Heart left ventricle (tissue), 16 donors: ENCODE measurements at places on chromosomes 11 and 22. TPM values are rescaled to one million over a fixed set of nuclear protein-coding genes. Genes with fewer than 3 reads are reported as not detected.

The HBB gene
- total RNA-seq = 249 TPM

DNA sequence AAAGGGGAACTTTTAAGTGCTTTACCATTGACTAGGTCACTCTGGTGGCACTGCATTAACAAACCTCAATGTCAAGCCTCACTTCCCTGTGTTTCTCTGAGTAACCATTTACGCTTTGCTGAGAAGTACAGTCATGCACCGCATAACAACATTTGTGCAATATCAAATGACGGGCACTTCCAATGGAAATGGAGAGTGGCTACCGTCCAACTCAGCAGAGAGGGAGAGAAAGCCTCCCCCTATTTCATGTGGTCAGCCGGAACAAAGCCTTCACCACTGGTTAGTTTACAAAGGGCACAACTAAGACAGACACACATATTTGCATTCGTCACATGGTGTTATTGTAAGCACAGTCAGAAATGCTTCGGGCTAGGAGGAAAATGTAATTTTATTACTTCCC lies 117.3 kb downstream of the RASSF10 start:
- DNase-seq = no peak

DNA sequence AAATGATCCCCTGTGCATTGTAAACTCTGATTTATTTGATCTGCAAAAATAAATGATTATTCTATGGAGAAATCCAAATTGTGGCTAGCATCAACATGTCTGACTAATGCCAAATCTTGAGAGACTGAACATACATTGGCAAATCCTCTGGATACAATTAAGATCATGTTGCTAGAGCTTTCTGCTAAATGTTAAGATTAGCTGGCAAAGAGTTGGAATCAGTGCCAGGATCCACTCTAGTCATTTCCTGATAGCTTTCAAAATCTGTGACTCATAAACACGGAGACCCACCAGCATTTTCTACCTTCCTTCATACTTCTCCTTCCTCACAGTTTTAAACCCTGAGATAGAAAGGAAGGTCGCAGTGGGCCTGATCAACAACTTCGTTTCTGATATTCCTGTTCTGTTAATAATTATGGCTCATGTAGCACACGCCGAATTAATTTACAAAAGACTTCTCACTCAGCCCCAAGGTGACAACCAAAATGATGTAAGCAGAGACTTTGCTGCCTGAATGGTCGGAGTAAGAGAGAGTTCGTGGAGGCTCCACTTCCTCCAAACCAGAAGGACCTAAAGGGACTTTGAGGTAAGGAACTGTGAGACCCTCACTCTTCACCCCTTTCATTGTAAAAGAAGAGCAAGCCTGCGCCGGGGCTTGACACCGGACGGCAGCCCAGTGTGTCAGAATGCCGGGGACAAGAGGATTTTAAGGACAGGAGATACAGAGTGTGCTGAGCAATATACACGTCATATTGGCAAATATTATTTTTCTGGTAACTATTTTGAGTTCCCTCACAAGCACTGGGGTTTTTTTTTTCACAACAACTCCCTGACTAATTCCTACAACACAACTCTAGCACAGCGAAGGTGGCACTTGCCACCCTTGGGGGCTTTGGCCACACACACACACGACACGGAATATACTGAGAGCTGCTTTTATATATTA lies 42.0 kb downstream of the SERPINH1 start:
- DNase-seq = no peak

DNA sequence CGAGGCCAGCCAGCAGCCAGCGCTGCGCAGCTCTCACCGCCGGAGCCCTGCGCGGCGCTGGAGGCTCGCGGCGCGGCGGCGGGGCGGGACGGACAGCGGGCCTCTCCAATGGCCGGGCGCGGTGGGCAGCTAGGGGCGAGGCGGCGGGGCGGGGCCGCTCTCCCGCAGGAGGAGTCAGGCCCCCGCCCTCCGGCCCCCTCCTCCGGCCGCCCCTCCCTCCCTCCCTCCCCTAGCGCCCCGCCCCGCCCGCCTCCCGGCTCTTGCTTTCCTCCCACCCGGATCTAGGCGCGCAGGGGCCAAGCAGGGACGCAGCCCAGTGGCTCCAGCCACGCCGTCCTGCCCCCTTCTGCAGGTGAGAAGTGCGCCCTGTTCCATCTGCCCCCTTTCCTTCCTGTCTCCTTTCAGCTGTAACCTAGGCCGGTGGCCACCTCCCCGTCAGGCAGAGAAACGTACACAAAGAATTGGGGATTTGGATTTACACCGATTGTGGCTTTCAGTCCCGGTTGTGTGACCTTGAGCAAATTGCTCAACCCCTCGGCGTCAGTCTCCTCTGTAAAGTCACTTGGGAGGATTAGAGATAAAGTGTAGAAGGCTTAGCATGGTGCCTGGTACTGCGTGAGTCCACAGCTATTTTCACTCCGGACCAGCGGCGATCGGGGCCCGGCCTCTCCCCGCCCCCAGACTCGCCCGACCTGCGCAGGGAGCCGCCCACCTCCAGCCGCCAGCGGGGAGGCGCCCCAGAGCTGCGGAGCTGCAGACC lies at the start of gene FZD4:
TSS of gene FZD4 (minus strand) at position 35 of the 760 bp plus-strand sequence. CDS start 310 bp downstream, outside the sequence.
- peak; percentile 94 for DNase-seq

DNA sequence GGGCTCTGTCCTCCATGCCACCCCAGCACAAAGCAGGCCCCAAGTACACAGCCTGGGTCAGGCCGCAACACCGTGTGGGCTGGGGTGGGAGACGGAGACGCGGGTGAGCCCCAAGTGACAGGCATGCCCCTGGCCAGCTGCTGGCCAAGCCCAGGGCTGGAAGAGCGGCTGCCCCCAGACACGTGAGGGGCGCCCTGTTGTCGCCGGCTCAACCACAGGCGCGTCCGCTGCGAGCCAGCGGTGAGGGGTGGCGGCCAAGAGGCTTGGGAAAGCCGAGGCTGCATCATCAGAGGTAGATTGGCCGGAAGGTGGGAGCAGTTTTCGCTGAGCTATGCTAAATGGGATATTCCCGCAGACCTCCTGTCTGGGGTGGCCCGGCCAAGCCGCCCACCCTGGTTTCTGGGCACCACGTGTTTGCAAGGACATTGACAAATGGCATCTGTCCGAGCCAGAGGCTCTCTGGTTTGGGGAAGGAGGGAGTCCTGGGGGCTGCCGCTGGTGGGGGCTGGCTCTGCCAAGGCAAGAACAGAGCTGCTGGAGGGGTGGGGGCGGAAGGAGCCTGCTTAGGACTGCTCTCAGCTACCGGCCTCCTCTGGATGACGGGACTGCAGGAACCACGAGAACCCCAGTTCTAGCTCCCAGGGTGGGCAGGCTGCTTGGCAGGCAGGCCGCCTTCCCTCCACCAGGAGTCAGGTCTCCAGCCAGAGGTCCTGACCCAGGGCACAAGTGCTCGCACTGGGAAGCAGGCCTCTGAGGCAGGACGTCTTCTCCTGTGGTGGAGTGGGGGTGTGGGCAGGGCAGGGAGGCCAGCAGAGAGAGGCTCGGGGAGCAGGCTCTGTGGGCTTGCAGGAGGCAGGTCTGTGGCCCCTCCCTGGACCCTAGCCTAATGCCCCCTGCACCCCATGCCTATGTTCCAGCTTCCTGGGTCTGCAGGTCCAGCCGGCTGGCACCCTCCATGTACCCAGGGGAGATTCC lies 552 bp downstream of the PRR33 start:
- no peak for DNase-seq
